NCI-H1048 (cell line): ENCODE measurements at places on chromosomes 1 and 21.

- DNase-seq, result no peak
These were observed 57.9 kb upstream of the PDE9A start for GRCh38 chr21:42595283-42596187.

GRCh38 chr21:14114251-14114650, 96.5 kb downstream of the LIPI start:
- peak; percentile 78 for DNase-seq

- DNase-seq, result no peak
These were observed 157.0 kb downstream of the RYR2 start for GRCh38 chr1:237199026-237199425.

DNA sequence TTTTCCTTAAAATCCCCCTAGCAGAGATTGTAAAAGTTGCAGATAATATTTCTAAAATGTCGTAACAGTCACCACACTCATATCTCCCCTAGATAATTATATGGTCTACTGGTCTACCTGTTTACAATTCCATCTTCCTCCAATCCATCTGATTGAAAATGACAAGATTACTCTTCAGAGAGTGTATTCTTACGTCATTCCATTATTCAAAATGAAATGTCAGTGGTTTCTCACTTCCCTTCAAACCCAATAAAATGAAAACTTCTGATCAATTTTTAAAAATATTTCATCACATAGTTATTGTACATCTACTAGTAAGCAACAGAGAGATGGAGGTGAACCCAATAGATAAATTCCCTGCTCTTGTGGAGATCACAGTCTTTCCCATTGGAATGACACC, 202.2 kb upstream of the C8B start:
- DNase-seq, result no peak

GRCh38 chr1:86774305-86775295, 70.2 kb downstream of the SH3GLB1 start:
- no peak for DNase-seq

DNA sequence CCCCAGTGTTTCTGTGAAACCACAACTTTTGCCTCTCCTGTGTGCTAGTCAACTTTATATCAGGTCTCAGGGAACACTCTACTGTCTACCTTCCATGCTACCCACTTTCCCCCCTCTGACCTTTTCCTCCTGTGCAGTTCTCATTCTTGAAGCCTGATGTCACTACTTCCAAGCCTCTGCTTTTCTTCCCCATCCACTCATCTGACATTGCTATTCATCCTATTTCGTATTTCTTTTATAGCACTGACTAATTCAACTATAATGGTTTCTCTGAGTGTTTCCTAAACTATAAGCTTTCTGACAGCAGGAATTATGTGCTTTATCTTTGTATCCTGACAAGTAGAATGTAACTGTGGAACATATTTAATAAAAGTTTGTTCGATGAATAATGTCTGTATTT, 18.2 kb upstream of the DPH5 start:
- no peak for DNase-seq

GRCh38 chr21:33839806-33840205, 75.8 kb downstream of the ATP5PO start:
- DNase-seq, result no peak

DNA sequence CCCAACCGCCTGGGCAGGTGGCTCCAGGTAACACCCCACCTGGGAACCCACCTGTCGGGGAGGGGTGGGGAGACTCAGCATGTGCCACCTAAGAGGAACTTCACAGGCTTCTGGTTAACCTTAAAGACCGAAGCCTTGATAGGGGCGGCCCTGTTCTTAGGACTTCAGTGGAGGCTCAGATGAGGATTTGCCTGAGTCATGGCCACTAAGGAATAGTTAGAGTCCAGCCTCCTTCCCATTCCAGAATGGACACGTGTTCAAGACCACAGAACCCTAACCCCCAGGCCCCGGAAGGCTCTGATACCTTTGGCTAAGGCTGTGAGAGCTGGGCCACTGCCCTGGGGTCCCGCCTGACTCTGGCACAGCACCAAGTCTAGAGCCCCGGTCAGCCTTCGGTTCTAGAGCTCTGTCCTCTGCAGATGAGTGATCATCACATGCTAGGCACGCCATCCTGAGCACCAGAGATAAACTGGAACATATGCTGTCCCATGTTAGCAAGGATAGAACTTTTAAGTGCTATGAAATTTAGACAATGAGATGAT, 20.3 kb downstream of the PADI6 start:
- DNase-seq, result no peak

GRCh38 chr1:217495249-217495648, 135.6 kb downstream of the GPATCH2 start:
- no peak for DNase-seq

DNA sequence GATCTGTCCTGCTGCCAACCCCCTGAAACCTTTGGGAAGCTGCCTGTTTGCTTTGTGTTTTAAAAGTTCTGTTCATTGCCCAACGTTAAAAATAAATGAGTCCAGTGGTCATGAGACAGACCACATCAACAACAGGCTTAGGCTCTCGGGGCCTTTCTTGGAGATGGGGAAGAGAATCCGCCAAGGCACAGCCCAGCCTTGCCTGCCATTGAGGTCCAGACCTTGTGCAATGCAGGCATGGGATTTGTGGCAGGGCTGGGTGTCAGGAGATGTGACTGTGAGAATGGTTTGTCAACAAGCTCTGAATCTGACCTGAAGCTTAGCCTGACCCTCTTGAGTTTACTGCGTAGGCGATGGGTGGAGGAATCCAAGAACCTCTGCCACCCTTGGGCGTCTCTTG, 4.2 kb downstream of the SPSB1 start:
- no peak for DNase-seq

- DNase-seq, result no peak
These were observed 17.4 kb downstream of the KIAA0319L start for GRCh38 chr1:35539824-35540261.

- DNase-seq, result no peak
These were observed 1126.9 kb downstream of the KCNT2 start for GRCh38 chr1:195481293-195481692.

DNA sequence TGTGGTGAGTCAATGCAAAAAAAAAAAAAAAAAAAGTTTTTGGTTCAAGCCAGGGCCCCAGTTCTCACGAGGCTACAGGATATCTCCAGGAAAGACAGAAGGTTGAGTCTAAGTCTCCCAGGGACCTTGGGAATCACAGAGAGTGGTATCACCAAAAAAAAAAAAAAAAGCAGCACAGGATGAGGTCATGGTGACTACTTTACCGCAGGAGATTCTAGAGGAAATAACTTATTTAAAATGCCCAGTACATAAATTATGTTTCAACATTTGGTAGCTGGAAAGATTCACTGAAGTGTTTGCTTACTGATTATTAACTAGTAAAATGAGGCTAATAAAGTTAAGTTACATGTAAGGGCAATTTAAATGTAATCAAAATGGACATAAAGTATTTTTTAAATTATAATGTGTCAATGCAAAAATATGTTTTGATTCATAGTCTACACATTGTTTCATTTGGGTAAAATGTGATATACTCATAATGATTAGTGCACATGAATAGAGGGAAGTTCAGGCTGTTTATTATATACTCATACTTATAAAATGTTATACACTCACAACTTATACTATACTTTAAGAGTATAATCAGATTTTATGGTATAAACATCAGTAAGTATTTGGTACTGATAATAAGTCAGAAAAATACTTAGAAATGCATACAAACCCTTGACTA, 84.1 kb downstream of the PLPPR5 start:
- DNase-seq, result no peak

- no peak for DNase-seq
These were observed 20.9 kb downstream of the MCOLN3 start for GRCh38 chr1:85027242-85027983.

GRCh38 chr1:44413740-44414139, 8.7 kb downstream of the RNF220 start:
- DNase-seq, result no peak

- DNase-seq, result no peak
These were observed 1.9 kb downstream of the SLC39A1 start for GRCh38 chr1:153961421-153961820.

DNA sequence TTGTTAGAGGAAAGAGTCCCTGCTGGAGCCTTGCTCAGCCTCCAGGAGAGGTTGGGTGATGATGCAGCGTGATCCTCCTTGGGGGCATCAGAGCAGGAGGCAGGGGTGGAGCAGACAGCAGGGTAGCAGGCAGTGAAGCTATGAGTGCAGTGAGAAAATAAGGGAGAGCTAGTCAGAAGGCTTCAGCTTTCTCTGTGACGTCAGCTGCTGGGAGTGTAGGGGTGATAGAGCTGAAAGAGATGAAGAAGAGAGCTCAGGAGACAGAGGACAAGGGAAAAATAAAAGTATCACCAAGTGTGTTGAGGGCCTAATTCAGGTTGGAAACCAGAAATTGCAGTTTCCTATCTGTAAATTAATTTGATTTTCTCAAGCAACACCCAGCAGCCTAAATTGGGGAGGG, 2.2 kb upstream of the ADAM30 start:
- DNase-seq, result no peak

- no peak for DNase-seq
These were observed 14.0 kb upstream of the MYSM1 start for GRCh38 chr1:58713841-58714240.

DNA sequence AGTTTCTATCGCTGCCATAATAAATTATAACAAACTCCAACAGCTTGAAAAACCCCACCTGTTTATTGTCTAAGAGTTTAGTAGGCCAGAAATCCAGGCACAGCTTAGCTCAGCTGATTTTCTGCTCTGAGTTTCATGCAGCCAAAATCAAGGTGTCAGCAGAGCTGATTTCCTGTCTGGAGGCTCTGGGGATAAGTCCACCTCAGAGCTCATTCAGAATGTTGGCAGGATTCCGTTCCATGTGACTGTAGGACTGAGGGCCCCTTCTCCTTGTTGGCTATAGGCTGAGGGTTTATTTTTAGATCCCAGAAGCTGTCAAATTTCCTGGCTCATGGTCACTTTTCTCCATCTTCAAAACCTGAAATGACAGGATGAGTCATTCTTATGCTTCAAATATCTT, 91.6 kb upstream of the CHODL start:
- no peak for DNase-seq

GRCh38 chr1:172646653-172647052, 12.2 kb upstream of the FASLG start:
- no peak for DNase-seq

GRCh38 chr1:68271596-68271995, 39.3 kb upstream of the WLS start:
- DNase-seq, result no peak

- no peak for DNase-seq
These were observed 78.4 kb downstream of the SMYD3 start for GRCh38 chr1:246428542-246429308.

- DNase-seq, result no peak
These were observed 57.2 kb downstream of the TOR1AIP2 start for GRCh38 chr1:179820226-179820970.

DNA sequence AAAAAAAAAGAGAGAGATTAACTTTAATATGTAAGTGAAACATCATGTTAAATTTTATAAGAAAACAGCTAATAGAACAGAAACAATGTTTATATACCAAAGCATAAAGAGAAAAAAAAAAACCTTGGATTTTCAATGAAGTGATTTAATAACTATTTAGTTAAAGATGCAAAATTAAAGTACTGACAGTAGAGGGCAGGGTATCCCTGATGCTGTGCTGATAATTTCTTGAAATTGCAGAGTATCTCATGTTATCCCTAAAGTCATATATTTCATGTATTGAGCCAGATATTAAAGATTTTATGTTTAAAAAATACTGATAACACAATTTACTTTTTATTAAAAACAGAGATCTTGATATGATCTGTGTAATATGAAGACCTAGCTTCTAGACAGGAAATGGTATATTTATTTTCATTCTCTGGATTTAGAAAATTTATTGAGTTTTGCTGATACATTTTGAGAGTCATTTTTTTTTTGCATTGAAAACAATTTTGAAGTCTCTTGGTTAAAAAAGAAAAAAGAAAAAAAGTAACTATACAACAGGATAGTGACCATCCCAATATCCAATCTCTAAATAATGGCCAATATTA, 273.2 kb downstream of the USP25 start:
- no peak for DNase-seq

DNA sequence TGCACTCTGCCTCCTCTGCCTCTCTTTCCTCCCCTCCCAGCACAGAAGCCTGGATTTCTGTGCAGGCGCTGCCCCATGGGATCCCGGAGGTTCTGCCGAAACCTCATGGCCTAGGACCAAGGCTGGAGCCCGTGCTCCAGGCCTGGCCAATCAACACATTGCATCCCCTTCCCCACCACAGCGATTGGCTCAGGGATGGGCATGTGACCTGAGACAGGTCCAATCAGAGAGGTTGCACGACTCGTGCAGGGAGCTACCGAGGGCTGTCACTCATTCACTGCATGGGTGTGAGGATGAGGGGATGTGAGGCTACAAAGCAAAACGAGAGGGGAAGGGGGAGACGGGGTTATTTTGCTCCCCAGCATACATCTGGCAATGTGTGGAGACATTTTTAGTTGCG, 3.3 kb upstream of the CELA2B start:
- no peak for DNase-seq

- no peak for DNase-seq
These were observed 18.7 kb upstream of the RAP1A start for GRCh38 chr1:111600886-111601386.
